A673 (cell line): ENCODE measurements at places on chromosomes 7 and 10.

GRCh38 chr7:128347647-128348097 is 4.0 kb upstream of the RBM28 start:
- no peaks in the 10 kb centered on the region for H3K27me3 ChIP-seq
- peak; percentile 75 for DNase-seq
- no peaks in the 10 kb centered on the region for H3K36me3 ChIP-seq
- peaks cover 13% of the 10 kb centered on the region for H3K4me1 ChIP-seq
- H3K4me3 ChIP-seq: no peak overlapping the region

GRCh38 chr10:61548364-61548763 is 95.2 kb upstream of the TMEM26 start:
- H3K36me3 ChIP-seq: no peaks in the 10 kb centered on the region
- no peaks in the 10 kb centered on the region for H3K4me1 ChIP-seq

DNA sequence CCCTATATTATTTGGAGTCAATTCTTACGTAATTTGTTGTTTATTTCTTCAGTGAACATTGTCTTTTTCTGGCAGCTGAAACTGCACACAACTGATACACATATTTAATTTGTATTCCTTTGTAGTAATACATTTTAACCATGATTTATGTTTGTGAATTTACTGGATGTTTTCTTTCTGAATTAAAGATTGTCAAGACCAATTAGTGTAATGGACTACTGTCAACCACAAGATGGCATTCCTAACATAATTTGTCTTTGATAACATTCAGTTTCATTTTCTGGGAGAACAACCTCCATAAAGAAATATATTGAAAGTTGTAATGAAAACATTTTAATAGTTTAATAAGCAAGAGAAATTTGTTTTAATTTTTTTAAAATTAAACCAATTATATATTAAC is 10.1 kb downstream of the THNSL1 start:
- no peaks in the 10 kb centered on the region for H3K27me3 ChIP-seq
- H3K36me3 ChIP-seq: no peaks in the 10 kb centered on the region
- no peak overlapping the region for H3K4me3 ChIP-seq
- no peaks in the 10 kb centered on the region for H3K4me1 ChIP-seq

- peaks cover 9% of the 10 kb centered on the region for H3K27me3 ChIP-seq
- H3K4me1 ChIP-seq: peaks cover 9% of the 10 kb centered on the region
- H3K4me3 ChIP-seq: no peak overlapping the region
- DNase-seq: no peak
- H3K27ac ChIP-seq: no peak overlapping the region
- no peaks in the 10 kb centered on the region for H3K36me3 ChIP-seq
Observed at GRCh38 chr7:128100225-128100948, 69.2 kb upstream of the LRRC4 start.

DNA sequence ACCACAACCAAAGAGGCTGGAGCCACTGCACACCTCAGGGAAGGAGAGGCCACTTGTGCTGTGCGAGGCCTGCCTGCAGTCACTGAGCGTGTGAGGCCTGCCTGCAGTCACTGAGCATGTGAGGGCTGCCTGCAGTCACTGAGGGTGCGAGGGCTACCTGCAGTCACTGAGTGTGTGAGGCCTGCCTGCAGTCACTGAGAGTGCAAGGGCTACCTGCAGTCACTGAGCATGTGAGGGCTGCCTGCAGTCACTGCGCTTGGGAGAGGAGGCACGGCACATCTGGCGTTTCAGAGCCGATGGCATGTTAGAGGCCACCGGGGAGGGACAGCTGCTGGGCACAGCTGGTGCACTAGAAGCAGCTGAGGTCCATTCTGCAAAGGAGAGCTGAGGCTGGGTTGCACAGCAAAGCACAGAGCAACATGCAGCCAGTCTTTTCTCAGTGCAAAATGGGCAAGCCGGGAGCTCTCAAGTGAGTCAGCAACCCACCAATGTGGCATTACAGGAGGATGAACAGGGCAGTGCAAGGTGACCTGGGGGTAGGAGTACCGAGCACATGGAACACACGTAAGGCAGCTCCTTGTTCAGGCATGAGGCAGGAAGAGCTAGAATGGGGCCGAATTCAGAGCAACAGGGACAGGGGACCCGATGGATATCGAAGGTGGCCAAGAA is 540.1 kb downstream of the PTPRN2 start:
- H3K36me3 ChIP-seq: no peaks in the 10 kb centered on the region
- H3K4me1 ChIP-seq: no peaks in the 10 kb centered on the region
- no peak for DNase-seq
- no peak overlapping the region for H3K27ac ChIP-seq

DNA sequence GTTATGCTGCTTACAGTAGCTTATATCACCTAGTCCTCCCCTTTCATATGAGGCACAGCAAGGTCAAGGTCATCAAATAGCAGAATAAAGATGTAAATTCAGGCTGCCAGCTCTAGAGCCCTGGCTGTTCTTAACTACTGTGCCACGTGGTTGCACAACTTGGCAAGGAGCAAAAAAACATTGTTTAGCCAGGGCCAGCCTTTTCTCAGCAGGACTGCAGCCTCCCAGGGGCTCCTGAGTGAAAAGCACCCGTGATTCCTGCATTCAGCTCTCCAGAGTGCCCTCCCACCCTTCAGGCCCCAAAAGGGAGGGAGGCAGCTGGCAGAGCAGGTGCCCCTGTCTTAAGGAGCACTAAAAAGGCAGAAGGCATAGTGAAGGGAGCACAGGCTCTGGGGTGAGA is 31.8 kb upstream of the TM9SF3 start:
- H3K4me3 ChIP-seq: no peak overlapping the region
- H3K27me3 ChIP-seq: no peaks in the 10 kb centered on the region
- H3K36me3 ChIP-seq: no peaks in the 10 kb centered on the region
- no peaks in the 10 kb centered on the region for H3K4me1 ChIP-seq
- DNase-seq: peak; percentile 6

DNA sequence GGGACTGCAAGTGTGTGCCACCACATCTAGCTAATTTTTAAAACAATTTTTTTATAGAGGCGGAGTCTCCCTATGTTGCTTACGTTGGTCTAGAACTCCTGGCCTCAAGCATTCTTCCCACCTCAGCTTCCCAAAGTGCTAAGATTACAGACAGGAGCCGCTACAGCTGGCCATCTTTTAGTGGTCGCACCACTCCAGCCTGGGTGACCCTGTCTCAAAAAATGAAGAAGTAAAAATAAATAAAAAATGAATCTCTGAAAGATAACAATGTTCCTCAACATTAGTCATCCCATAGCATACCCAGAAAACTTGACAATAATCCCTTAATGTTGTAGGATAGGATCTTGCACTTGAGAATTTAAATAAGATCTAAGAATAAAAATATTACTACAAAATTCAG is 18.2 kb downstream of the WBP1L start:
- H3K27me3 ChIP-seq: no peaks in the 10 kb centered on the region
- H3K4me3 ChIP-seq: no peak overlapping the region
- H3K4me1 ChIP-seq: peaks cover 28% of the 10 kb centered on the region

DNA sequence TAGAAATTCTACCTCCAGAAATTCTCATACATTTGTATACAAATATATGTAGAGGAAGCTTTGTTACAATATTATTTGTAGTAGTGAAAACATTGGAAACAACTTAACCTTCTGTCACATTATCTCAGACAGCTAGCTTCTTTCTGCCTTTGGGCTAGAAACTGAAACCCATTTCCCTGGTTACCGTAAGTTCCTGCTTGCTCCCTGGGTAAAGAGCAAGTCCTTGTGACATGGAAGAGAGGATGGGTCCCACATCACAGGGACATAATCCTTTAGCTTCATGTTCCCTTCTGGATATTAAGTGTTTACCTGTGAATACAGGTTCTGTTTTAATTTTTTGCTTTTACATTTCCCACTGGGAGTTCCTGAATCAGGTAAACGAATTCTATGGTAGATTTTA is 41.8 kb downstream of the KLHDC10 start:
- no peak for DNase-seq
- H3K36me3 ChIP-seq: no peaks in the 10 kb centered on the region
- H3K27ac ChIP-seq: no peak overlapping the region
- no peaks in the 10 kb centered on the region for H3K27me3 ChIP-seq
- H3K4me3 ChIP-seq: no peak overlapping the region

DNA sequence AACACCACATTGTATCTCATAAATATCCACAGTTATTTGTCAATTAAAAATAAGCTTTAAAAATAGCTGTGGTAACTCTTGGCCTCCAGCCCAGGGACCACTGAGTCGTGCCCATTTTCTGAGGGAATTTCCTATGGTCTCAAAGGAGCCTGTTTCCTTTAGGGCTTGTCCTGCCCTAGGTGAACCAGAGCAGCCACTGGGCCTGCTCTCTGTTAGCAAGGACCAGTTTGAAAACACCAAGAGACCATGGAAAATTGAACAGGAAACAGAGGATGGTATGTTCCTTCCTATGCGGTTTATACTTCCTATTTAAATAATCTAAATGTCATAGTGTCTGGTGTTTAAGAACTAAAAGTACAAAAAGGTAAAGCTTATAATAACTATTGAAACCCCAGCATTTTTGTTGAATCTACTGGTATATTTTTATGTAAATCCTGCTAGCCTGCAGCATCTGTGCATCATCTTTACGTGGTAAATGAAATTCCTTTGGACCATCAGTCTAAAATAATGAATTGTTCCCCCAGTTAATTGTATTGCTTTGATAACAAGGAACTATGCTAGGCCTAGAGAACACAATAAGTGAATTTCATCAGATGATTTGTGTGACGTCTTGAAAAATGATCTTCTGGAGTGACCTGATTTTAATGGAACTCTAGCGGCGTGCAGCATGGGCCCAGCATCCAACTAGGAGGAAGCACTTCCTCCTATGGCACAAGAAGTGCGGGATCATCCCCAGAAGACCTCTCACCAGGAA is 333.7 kb downstream of the GFRA1 start:
- H3K36me3 ChIP-seq: no peaks in the 10 kb centered on the region
- H3K4me1 ChIP-seq: peaks cover 63% of the 10 kb centered on the region
- H3K4me3 ChIP-seq: no peak overlapping the region
- H3K27ac ChIP-seq: peak overlapping the region; percentile 83

DNA sequence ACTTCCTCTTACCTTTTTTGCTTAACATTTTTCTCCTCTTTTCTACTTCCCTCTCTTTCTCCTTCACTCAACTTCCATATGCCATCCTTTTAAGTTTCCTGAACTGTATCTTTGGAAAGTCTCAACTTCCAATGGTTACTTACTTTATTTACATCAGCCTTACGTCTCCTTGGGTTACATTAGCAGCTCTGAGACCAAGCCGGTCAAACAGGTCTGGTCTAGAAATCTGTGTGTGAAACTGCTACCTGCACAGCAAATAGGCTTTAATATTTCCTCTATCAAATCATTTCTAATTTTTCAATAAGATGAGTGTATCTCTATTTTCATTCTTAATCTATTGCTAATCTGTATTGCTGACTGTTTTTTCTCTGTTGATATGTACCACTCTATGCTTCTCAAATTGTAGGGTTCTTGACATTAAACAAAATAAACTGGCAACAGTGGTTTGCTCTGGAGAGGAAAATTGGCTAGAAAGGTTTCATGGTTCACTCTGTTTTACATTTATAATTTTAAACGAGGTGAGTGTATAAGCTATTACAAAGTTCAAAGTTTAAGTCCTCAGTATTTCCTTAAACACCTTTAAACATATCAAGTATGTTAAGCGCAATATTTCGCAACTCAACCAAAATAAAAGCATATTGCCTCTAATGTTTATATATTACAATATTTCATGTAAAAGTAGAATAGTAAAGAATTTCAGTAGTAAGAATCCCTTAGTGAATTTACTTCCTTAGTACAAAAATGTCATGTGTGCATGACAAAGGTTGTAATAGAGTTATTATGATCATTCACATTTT is 3.6 kb upstream of the SEMA3C start:
- peaks cover 15% of the 10 kb centered on the region for H3K4me1 ChIP-seq
- no peak for DNase-seq
- H3K4me3 ChIP-seq: no peak overlapping the region
- no peak overlapping the region for H3K27ac ChIP-seq
- H3K36me3 ChIP-seq: no peaks in the 10 kb centered on the region
- H3K27me3 ChIP-seq: no peaks in the 10 kb centered on the region
